ENCODE measurements at places on chromosomes 16 and 17. TPM values are rescaled to one million over a fixed set of nuclear protein-coding genes. Genes with fewer than 3 reads are reported as not detected.

DNA sequence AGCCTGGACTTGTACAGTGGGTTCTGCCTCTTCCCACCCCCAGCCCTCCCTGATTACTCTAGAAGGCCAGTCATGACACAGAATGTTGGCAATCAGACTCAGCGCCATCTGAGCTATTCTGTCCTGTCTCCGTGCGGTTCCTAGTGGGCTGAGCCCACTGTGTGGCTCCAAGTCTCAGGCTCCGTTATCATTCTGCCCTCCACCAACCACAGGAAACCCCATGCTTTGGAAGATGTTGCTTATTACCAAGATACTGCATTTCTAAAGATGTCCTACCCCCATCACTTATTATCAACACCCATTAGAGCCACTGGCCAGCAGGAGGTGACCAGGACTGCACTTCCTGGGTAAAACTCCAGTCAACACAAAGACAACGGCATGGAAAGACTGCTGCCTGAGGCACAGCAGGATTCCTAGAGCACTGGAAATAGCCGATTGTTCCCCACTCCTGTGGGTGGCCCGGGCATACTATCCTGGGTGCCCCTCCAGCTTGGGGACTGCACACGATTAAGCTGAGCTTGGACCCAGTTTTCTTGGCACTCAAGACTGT, 133.6 kb downstream of the AATF start:
- no peaks in the 10 kb centered on the region for H3K36me3 ChIP-seq
- peaks cover 15% of the 10 kb centered on the region for H3K4me1 ChIP-seq
- no peak for DNase-seq
- no peak overlapping the region for H3K27ac ChIP-seq
- H3K27me3 ChIP-seq, result no peaks in the 10 kb centered on the region
- H3K4me3 ChIP-seq, result no peak overlapping the region

GRCh38 chr16:84913315-84913714, 93.5 kb downstream of the CRISPLD2 start:
- H3K36me3 ChIP-seq, result no peaks in the 10 kb centered on the region
- peaks cover 12% of the 10 kb centered on the region for H3K4me1 ChIP-seq

DNA sequence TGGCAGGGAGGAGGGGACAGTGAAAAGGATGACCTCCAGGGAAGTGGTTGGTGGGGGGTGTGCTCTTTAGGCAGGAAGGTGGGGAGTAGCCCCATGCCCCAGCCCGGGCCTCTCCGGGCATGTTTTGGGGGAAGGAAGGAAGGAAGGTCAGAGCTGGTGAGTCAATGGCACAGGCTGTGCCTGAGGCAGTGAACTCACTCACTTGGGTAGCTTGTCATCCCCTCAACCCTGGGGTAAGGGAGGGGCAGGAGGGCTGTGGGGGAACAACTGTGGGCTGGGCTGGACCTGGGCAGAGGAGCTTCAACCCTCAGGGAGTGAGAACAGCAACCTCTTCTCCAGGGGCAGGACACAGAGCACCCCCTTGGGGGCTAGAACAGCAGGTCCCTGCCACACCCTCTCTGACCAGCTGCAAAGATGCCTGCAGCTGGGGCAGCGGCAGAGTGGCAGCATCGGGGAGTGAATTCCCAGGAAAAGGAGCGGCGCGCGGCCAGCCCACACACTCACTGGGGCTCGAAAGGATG, 6.3 kb downstream of the CSF3 start:
- DNase-seq, result no peak
- H3K4me1 ChIP-seq, result peaks cover 6% of the 10 kb centered on the region
- H3K4me3 ChIP-seq, result no peak overlapping the region
- H3K36me3 ChIP-seq, result no peaks in the 10 kb centered on the region

- peak overlapping the region; percentile 79 for H3K27ac ChIP-seq
- H3K27me3 ChIP-seq, result no peaks in the 10 kb centered on the region
- H3K4me3 ChIP-seq, result no peak overlapping the region
Observed at GRCh38 chr16:50156590-50156989, 3.5 kb downstream of the TENT4B start.

- no peaks in the 10 kb centered on the region for H3K36me3 ChIP-seq
- no peak for DNase-seq
- no peaks in the 10 kb centered on the region for H3K27me3 ChIP-seq
Observed at GRCh38 chr16:6266703-6267102, 1065.9 kb upstream of the RBFOX1 start.

- peaks cover 34% of the 10 kb centered on the region for H3K4me1 ChIP-seq
- peak overlapping the region; percentile 61 for H3K4me3 ChIP-seq
- DNase-seq, result no peak
- peak overlapping the region; percentile 12 for H3K27ac ChIP-seq
- no peaks in the 10 kb centered on the region for H3K36me3 ChIP-seq
Observed at GRCh38 chr17:50634915-50635731, 442 bp downstream of the ABCC3 start.

The PIMREG gene
- total RNA-seq, result 5.4 TPM

- no peaks in the 10 kb centered on the region for H3K36me3 ChIP-seq
- DNase-seq, result peak; percentile 77
- no peaks in the 10 kb centered on the region for H3K27me3 ChIP-seq
- no peaks in the 10 kb centered on the region for H3K4me1 ChIP-seq
- H3K4me3 ChIP-seq, result no peak overlapping the region
Observed at GRCh38 chr16:66408163-66409048, 18.7 kb upstream of the BEAN1 start.

The SBK1 gene
- 1.8 TPM for total RNA-seq

- DNase-seq, result no peak
- H3K27me3 ChIP-seq, result no peaks in the 10 kb centered on the region
- H3K4me3 ChIP-seq, result no peak overlapping the region
- no peaks in the 10 kb centered on the region for H3K4me1 ChIP-seq
- H3K27ac ChIP-seq, result no peak overlapping the region
Observed at GRCh38 chr17:76336756-76337412, 16.8 kb downstream of the PRPSAP1 start.

DNA sequence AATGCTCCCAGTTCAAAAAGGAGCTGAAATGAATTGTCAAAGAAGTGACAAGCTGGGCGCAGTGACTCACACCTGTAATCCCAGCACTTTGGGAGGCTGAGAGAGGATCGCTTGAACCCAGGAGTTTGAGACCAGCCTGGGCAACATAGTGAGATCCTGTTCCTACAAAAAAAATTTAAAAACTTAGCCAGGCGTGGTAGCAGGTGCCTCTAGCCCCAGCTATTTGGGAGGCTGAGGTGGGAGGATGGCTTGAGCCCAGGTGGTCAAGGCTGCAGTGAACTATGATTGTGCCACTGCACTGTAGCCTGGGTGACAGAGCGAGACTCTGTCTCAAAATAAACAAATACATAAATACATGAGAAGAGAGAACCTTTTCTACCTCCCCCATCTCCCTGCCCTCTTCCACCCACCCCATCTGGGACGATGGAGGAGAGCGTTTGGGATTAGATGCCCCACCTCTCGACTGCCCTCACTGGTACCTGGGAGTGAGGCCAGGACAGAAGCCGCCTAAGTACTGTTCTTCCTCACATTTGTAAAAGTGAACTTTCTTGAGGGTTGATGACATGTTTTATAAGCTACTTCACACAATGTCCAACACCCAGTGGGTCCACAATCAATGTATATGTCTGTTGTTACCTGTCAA, 2.4 kb downstream of the IL4R start:
- H3K36me3 ChIP-seq, result no peaks in the 10 kb centered on the region
- H3K27me3 ChIP-seq, result no peaks in the 10 kb centered on the region
- H3K27ac ChIP-seq, result peak overlapping the region; percentile 38
- no peak for DNase-seq

Data from hepatocyte (in vitro differentiated cells).